ENCODE measurements at places on chromosomes 6 and 20.

DNA sequence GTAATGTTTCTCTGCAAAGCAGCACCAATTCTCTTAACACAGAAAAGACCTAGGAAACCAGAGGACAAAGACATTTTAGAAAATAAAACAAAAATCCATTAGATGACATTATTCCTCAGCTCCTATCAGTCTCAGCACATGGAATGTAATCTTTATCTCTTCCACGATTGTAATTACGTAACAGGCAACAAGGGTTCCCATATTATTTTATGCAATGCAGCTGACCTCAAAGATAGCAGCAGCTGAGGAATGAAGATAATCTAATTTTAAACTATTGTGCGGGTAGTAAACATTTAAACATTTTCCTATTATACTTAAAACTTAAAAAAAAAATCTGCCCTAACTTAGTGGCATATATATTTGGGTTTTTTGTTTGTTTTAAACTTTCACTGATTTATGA lies 33.0 kb upstream of the PTCHD4 start:
- no peak for DNase-seq

GRCh38 chr20:32037929-32038328 lies 14.1 kb upstream of the HCK start:
- peak; percentile 51 for DNase-seq

DNA sequence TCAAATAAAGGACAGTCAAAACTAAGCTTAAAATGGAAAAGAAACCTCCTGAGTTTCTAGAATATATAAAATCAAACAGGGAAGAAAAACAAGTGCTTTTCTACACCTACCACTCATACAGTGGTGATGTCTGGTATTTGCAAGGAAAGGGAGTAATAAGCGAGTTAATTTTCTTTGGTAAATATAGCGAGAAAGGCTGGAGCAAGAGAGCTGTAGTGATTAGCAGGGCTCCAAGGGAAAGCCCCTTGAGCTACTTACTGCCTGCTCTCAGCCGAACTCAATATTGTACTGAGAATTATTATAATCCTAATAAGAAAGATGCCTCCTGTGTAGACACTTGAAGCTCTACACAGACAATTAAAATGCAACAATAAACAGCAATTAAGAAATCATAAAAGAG lies 296.3 kb downstream of the LAMA2 start:
- no peak for DNase-seq

DNA sequence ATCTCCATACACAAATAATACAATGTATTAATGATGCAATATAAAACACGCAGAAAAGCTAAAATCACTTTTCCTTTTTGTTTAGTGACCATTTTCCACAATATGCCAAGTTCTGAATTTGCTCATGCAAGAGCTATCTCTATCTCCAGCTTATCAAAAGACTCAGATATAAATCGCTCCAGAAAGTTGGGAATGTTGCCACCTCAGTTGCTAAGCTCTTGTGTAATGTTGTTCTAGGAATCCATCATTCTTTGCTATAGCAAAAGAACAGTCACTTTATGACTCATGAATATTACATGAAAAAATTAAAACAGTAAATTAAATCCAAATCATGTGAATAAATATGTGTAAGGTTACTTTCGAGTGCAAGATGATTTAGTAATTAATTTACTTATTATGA lies 8.7 kb downstream of the PLAGL1 start:
- DNase-seq = no peak

- DNase-seq = no peak
Observed at GRCh38 chr6:70956191-70956450, 739 bp downstream of the B3GAT2 start.

GRCh38 chr6:139732451-139732850 lies 358.0 kb upstream of the CITED2 start:
- DNase-seq = peak; percentile 74

- peak; percentile 100 for DNase-seq
Observed at GRCh38 chr20:53926428-53927028, 143.9 kb downstream of the BCAS1 start.

- no peak for DNase-seq
Observed at GRCh38 chr20:37273988-37274387, 12.4 kb upstream of the GHRH start.

DNA sequence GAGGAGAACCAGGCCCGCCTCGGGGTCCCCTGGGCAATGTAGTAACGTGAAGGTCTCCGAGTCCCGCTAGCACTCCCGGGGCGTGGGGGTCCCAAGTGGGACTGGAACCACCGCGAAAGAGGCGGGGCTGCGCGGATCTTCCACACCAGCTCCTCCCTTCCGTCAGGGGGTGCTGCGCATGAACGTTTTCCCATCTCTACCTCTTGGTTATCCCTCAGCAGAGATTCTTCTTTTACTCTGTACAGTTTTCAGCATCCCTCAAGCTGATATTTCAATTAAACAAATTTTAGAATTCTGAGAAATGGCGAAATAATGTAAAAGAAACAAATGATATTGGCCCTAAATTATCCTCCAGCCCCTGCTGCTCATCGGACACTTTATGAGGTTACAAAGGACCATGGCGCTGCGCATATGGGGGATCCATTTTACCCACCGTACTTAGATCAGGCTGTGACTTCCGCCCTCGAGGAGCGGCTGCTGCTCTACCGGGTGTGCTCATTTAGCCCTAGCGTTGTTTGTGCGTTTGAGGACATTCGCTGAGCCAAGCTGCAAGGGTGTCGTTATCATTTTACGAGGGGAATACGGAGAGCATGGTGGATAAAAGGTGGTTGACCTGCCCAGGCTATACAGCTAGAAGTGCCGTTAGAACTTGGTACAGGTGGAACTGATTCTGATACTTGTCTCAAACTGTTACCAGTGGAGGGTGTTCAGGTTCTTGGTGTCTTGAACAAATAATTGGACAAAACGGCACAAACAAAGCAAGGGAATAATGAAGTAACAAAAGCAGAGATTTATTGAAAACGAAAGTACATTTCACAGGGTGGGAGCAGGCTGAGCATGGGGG lies 75.2 kb upstream of the CHD6 start:
- peak; percentile 78 for DNase-seq

DNA sequence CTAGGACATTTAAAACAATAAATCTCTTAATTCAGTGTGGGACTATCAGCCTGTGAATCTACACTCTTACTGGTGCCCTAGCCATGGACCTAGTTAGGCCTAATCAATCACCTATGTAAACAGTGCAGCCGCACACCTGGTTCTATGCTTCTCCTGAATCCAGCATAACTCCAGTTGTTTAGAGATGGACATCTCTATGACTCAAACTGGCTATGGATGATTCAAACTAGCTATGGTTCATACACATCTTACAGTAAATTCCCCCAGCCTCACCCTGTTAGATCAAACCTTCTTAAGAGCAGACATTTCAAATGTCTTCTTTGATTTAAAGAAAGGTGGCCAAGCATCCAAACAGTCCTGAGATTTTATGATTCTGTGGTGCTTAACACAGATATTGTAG lies 34.7 kb downstream of the SLC35B3 start:
- DNase-seq = no peak

DNA sequence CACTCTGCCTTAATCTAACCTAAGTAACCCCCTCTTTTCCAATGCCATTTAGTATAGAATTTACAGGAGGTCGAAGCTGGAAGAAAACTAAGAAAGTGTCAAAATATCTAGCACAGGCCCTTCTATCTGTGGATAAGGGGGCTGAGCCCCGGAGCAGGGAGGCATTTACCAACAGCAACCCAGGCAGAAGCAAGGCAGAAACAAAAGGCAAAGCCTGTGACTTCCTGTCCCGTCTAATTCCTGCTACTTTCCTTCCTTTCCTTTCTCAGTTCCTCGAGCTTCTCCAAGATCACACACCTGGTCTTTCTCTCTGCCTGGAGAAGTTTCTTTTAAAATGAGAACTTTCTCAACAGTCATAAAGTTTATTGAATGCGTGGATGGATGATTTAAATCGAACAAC lies 146.0 kb downstream of the FOXA2 start:
- DNase-seq = no peak

- no peak for DNase-seq
Observed at GRCh38 chr6:39801456-39802251, 9.5 kb downstream of the DAAM2 start.

DNA sequence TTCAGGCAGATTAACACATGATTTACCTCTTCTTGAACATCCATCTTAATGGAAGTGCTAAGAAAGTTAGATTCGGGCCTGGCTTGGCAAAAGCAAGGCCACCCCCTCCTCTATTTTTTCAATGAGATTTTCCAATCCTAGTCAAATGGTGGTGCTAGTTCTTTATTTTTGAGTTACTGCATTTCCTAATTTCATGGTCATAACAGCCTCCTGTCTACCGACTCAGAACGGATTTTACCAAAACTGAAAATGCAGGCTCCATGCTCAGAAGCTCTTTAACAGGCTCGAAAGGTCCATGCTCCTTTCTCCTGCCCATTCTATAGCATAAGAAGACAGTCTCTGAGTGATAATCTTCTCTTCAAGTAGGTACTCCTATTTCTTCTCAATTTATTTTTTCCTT lies 117.2 kb upstream of the ESR1 start:
- peak; percentile 33 for DNase-seq

DNA sequence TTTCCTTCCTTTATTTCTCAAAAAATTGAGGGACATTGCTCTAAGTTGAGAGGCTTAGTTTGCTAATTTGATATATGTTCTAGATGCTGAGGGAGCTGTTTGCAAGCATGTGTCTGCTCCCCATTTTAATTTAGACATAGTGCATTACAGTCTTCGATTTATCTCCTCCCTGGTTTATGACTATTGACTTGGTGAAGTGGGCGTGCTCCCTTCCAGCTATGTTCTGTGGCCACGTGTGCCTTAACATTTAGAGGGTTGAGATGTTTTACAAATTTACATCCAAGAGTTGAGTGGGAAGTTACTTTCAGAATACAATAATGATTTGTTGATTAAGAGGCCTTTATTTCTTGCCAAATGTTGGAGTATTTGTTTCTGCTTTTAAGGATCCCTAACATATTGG lies 48.2 kb downstream of the KLHL32 start:
- no peak for DNase-seq

DNA sequence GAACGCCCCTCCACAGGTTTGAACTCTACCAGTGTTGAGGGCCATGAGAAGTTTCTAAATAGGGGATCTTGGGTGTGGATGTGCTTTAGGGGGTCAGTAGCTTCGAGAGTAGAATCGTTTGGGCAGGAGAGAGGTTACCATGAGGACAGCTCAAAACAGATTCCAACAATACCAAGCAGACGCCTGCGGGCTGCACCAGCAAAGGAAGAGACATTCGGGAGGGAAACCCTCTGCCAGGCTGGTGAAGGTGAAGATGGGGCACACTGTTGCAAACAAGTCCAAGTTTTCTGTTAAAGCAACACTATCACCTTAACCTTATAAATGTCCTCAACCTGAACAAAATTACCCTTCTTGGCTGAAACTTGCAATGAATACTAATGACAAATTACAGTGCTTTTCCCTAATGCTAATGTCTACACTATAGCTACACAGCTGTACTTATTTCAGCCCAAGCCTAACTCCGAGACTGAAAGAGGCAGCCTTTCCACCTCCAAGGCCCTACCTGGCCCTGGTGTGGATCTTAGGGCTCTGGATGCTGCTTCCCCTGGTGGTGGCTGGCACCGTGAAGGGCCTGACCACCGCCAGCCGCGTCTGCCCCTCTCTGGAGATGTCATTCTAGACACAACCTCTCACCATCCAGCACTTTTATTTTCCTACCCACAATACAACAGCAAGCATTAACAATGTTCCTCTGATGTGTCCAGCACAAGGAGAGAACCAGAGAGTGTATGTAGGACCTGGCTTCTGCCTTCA lies 80.1 kb downstream of the DLL1 start:
- DNase-seq = no peak

GRCh38 chr6:130697995-130698535 lies 129.1 kb upstream of the SMLR1 start:
- peak; percentile 66 for DNase-seq

DNA sequence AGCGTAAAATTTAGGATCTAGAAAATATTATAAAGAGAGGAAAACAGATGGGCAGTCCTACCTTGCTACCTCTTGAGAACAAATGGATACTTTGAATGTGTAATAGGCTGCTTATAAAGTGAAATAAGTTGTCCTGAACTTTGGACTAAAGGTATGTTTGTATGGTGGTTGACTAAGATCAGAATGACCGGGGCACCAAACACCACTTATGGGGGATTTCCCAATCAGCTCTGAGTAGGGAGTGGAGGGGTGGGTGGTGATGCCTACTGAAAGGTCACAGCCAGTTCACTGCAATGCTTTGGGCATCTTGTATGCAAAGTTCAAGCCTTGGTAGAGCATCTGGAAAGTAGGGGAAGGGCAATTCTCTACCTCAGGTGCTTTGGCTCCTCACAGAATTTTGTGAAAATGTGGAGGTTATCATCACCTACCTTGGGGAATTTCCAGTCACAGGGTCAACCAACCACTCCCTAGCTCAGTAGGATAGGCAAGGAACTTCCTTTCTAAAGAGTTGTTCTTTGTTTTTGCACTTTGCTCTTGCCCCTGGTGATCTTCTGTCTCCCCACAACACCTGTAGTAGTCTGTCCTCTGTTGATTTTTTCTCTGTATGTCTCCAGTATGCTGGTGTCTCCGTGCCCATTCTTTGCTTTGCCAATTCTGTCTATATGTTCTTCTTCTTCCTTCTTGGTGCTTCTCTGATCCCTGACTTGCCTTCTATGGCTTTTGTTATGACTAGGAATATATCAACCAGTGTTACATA lies at the start of gene TRIM31:
TRIM31 (minus strand) TSS at position 88 of the 757 bp plus-strand sequence. CDS start 285 bp downstream, outside the sequence.
- DNase-seq = no peak

GRCh38 chr6:140636908-140637402 lies 1262.5 kb upstream of the CITED2 start:
- DNase-seq = no peak

- DNase-seq = no peak
Observed at GRCh38 chr6:123780021-123780420, 23.6 kb upstream of the NKAIN2 start.

- DNase-seq = no peak
Observed at GRCh38 chr20:48193627-48194425, 408.5 kb upstream of the SULF2 start.

- no peak for DNase-seq
Observed at GRCh38 chr6:156017838-156018237, 562.2 kb upstream of the NOX3 start.

- no peak for DNase-seq
Observed at GRCh38 chr6:138800377-138801150, 4.7 kb downstream of the ECT2L start.

- no peak for DNase-seq
Observed at GRCh38 chr6:152554851-152555250, 82.3 kb downstream of the SYNE1 start.

Measured in HT1080 (cell line).